Osteocyte (in vitro differentiated cells): ENCODE measurements at places on chromosomes 11 and 22. TPM values are rescaled to one million over a fixed set of nuclear protein-coding genes. Genes with fewer than 3 reads are reported as not detected.

Gene SPDYC
- not detected in 2 replicates for total RNA-seq

Gene EMID1
- total RNA-seq = 0.42 and 0.51 TPM in 2 replicates

DNA sequence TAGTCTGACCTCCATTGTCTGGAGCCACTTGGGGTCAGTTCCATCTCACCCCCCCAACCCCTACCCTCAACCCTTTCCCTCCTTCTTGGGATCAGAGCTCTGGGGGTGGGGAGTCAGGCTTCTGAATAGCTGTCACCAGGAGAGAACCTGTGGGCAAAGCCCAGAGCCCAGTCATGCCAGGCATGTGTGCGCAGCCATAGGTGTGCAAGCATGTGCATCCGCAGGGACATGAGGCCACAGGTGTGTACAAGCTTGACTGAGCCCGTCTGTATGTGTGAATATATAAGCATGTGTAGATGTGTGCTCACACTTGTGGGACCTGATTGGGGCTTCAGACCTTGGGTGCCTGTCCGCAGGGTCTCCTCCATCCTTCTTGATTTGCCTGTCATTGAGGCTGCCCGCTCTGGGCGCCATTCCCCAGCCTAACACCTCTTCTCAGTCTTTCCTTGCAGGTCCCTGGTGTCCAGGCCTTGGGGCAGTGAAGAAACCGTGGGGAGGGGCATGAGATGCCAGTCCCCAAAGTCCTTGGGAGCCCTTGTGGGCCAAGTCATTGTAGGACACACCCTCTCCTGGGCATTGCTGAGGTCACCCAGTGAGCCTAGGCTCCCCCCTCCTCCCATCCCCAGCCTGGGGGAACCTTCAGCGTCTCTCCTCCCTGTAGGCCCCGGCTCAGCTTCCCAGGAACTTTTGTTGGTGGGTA is 9.0 kb downstream of the ATG16L2 start:
- DNase-seq = no peak

GRCh38 chr22:49086606-49087157 is 741.0 kb downstream of the BRD1 start:
- DNase-seq = no peak

- DNase-seq = no peak
These were observed 69.5 kb upstream of the CSNK2A3 start for GRCh38 chr11:11422411-11423128.

Gene DNAJB13
- total RNA-seq = not detected in 2 replicates

DNA sequence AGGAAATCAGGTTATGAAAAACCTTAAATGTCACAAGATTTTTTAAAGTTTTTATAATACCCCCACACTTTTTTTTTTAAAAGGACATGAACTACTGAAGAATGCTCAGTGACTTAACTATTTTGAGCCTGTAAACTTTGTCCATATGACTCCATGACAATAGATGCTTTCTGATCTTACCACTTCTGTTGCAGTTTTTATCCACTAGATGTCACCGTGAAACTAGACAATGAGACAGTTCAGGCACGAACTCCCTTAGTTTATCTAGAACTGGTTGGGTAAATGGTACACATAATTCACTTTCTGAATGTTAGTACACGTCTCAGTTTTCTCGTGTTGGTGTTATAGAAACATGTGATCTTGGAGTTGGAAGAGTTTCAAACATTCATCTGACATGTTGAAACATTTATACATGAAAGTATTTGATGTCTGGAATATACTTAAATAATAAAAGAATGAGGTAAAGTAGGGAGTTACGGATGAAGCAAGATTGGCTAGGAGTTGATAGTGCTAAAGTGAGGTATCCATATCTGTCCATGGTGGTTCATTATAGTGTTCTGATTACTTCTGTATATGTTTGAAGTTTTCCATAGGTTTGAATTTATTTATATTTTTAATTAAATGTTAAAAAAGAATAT is 8.1 kb downstream of the CCDC15 start:
- no peak for DNase-seq

Gene BARX2
- total RNA-seq = not detected in 2 replicates

GRCh38 chr11:100874203-100874602 is 187.1 kb downstream of the ARHGAP42 start:
- no peak for DNase-seq

DNA sequence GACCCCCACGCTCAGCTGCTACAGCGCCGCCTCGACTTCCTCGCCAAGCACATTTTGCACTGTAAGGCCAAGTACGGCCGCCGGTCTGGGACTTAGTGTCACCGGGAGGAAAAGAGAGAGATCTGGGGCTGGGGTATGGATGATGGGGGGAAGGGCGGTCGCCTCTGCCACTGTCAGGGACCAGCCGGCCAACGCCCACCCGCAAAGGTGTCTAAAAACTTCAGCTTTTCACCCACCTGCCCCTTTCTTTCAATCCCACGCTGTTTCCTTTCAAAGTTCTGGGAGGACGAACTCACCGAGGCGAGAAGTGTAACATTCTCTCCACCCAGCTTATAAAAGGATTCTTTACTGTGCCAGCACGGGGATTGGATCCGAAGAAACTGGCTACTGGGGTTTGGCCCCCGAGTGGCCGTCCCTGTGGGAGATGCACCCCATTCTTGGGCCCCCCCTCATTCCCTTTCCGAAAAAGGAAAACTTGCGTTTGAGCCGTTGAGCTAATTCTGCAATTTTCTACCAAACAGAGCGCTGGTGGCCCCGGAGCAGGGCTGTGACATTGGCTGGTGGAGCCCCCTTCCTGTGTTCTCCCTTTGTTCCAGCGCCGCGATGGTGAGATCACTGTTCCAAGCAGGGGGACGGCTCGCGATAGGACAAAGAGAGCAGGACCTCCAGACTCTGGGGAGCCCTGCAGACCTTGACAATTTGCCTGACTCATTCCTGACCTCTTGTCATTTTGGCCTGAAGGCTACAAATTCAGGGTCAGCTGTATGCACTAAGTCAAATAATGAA is 1.8 kb downstream of the FJX1 start:
- DNase-seq = no peak

Gene SBF2
- 65.2 and 80.0 TPM in 2 replicates for total RNA-seq

Gene OOSP3
- total RNA-seq = not detected in 2 replicates

DNA sequence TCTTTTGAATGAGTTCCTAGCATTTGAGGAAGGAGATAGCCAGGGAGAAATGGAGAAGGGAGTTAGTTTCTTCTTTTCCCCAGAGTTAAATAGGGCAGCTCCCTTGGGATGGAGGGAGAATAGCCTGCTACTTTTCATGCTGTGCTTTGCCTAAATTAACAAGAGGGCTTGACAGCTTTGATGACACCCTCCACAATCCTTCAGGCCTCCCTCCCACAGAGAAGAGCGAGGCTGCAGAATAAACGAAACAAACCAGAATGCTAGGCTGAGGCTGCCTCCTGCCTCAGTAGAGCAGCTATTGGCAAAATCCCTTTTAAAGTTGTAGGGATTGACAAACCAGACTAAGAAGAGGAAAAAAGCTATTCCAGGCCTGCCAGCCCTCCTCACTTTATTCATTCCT is 94.6 kb downstream of the C11orf58 start:
- DNase-seq = no peak

DNA sequence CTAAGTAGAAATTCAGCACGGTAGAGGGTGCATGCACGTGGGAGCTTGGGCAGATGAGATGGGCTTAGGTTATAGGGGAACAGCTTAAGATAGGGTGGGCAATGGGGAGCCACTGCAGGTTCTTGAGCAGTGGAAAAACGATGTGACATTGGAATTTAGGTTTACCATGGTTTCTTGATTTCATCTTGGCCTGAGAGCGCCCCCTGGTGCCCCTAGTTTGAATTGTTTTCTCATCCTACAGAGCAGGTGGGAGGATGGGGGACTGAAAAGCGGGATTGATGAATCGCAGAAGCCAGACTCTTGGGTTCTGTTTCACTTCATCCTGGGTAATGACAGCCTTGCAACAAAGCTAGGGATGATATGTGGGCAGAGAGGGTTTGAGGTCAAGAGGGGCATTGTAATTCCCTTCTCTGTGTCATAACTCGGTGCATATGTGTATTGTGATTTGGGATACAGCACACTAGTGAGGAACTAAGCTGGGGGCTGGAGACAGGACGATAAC is 6.7 kb upstream of the MCAM start:
- no peak for DNase-seq

GRCh38 chr22:26481112-26481693 is 2.4 kb downstream of the HPS4 start:
- no peak for DNase-seq

DNA sequence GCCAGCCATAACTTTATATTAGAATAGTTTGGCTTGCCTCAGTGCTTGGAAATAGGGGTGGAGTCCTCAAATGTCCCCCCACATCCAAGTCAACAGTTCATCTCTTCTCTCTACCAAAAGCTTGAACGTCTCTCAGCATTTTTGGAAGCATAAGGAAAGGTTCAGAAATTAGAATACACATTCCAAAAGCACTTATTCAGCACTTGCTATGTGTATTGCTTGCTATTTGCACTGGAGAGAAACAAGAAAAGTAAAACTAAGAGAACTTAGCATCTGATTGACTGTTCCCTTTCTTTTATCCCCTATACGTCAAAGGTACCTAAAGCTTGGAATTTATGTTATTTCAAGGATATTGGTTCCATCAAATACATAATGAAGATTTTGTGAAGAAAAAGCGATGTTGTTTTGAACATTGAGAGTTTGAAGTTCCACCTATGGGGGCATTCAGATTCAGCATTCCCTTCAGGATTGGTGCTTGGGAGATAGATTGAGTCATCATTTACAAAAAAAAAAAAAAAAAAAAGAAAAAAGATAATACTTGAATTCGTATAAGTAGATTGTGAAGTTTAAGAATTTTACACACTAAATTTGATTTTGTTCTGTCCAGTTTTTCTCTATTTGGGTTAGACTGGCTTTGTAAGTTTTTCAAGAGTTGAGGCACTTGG is 1.3 kb downstream of the TBRG1 start:
- no peak for DNase-seq

Gene GRAMD4
- 37.4 and 44.5 TPM in 2 replicates for total RNA-seq

DNA sequence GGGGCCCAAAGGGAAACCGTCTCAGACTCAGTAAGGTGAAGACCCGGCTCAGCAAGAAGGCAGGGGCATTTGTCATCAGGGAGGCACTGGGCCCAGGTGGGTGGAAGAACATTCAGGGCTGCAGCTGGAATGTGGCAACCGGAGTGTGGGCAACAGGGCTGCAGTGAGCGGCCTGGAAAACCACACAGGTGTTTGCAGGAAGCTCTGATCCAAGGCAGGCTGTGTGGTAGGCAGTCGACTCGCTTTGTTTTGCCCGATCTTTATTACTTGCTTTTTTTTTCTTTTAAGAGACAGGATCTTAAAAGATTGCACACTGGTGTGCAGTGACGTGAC is 82.8 kb downstream of the DGCR2 start:
- DNase-seq = no peak

GRCh38 chr11:37896016-37896415 is 1298.0 kb upstream of the RAG2 start:
- DNase-seq = no peak

Gene LARGE2
- not detected in 2 replicates for total RNA-seq

DNA sequence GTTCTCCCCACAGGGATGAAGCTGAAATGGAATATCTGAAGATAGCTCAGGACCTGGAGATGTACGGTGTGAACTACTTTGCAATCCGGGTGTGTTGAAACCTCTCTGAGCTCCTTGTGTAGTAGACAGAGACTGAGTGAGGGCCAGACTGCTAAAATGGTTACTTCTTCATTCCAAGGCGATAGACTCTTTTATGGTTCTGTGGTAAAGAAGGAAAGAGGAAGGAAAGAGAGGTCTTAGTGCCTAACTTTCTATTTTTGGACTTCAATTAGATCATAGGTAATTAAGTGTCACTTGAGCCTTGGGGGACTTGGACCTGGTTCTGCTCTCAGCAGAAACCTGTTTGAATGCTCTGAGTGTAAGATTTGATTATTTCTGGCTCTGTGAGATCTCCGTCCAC is 54.7 kb downstream of the NF2 start:
- DNase-seq = no peak

Gene TSPAN32
- total RNA-seq = 0.76 and 1.2 TPM in 2 replicates

Gene SCGB1A1
- not detected in 2 replicates for total RNA-seq

GRCh38 chr22:38863531-38864131 is 8.4 kb downstream of the CBX6 start:
- DNase-seq = no peak

DNA sequence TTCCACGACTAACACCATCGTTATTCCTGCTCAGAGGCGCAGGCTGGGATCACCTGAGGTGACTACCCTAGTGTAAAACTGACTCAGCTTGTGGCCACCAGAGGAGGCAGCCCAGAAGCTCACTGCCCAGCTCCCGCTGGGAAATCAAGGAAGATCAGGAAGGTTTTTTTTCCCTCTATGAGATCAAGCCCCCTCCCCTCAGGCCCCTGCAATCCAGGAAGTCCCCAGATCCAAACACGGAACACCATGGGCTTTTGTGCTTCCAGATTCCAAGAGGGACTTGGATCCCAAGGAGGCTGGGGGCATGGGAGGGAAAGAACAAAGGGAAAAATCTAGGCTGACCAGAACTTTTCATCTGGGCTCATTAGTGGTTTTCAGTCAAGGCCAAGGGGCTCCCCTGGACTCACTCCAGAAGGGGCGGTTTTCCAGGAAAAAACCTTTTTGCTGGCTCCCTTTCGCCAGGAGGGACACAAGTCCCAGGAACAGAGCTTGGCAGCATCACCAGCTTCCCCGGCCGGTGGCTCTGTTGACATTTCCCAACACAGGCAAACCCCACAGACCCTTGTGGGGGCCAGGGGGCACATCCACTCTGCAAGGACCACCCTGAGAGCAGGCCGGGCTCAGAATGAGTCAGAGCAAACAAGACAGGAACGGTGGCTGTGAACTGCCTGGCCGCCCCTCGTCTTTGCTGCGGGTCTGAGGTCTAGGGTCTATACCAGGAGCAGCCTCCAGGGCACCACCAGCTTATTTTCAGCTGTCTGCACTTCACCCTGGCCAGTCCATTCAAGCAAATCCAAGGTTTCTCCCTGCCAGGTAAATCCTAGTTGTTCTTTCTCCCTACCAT is 36.8 kb downstream of the MYH9 start:
- no peak for DNase-seq

DNA sequence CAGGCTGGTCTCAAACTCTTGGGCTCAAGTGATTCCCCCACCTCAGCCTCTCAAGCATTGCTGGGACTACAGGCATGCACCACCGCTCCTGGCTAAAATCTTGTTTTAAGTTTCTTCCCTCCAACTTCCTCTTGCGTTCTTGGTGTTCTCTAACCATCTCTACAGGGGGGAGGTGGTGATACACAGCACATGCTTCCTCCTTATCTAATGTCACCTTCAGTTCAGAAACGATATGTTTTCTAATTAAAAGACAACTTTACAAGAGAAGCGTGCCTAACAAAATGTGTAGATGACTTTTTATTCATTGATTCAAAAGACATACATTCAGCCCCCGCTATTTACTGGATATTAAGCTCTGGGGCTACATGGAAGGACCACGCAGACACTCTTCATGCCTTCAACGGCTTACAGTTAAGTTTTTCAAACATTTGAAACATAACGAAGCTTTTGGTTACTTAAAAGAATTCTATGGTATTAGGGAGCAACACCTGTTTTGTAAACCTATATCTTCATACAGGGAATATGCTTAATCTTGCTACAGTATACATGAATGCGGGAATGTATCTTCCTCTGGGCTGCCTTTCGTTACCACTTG is 933 bp upstream of the DLAT start:
- DNase-seq = no peak

DNA sequence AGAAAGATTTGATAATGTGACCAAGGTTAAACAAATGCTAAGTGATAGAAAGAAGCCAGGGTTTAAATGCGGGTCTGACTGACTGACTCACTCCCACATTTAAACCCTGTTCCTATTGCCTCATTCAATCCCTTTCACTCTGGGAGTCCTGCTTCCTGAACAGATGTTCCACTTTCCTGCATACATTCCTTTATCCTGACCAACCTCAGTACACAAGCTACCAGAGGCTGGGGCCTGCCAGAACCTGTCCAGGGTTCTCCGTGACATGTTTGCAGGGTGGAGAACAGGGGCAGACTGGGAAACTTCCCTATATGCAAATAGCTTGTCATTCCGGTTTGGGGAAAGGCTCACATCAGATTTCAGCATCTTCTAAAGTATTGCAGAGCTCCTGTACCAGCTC is 3.0 kb upstream of the ANKK1 start:
- DNase-seq = no peak
